ENCODE measurements at places on chromosomes 6 and 20.

GRCh38 chr6:116096979-116097816 lies 3.5 kb upstream of the NT5DC1 start:
- DNase-seq: no peak

DNA sequence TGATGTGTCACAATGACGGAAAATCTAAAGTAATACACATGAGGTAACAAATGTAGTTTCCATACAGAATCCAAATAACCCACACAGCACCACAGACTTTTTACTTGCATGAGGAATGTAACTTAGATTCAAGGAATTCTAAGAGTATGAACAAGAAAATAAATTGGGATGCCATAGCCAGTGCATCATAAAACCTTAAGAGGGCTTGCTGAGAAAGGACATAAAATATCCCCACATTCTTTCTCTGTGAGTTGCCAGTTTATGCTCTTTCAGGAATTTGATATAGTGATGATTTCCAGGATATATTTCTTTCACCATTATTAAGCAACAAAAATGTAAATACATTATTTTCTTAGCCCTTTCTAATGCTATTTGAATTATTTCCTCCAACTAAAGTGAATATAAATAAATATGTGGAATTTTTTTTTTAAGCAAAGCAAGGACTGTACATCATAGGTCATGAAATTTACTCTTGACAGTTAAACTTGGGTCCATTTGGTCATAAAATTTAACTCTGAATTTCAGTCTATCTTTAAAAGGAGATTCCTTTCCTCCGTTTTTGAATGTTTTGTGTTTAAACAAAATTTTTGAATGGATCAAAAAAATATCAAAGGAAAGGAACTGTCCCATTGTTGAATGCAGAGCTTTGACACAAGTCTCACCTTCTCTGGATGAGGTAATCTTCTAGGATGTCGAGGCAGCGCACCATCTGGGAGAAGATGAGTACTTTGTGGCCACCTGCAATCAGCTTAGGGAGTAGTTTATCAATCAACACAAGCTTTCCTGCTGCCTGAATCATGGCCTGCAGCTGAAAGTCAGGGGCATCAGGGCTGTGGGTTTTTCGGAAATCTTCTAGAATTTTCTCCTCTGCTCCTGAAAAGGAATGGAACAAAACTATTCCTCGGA lies 116.3 kb upstream of the EMILIN3 start:
- no peak for DNase-seq

DNA sequence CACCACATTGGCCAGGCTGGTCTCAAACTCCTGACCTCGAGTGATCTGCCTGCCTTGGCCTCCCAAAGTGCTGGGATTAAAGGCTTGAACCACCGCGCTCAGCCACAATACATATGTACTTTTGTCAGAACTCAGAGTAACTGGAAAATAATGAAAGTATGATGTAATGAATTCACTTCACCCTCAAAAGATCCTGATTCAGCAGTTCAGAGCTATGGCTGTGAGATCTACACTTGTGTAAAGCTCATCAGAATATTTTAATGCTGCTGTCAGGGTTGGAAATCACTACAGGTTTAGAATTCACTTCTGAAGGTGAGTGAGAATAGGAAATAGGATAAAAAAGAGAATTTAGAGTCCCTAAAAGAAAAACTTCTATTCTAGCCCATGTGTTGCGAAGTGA lies 464.5 kb upstream of the NRSN1 start:
- no peak for DNase-seq

GRCh38 chr6:113082745-113083144 lies 735.6 kb downstream of the RFPL4B start:
- DNase-seq: no peak

DNA sequence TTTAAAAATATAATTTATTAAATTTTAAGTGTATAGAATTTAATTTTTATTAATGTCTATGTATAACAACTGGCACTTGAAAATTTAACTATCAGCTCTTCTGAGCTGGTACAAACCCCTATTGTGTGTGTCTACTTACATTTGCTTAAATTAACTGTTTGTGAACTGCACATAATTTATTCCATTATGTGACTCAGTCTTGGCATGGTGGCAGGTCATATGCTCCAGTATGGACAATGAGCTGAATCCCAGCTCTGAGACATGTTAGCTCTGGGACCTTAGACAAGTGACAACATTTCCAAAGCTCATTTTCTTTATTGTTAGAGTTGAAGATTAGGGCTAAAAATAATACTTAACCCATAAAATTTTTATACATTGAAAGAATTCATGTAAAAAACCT lies 526.1 kb upstream of the MARCKS start:
- no peak for DNase-seq

DNA sequence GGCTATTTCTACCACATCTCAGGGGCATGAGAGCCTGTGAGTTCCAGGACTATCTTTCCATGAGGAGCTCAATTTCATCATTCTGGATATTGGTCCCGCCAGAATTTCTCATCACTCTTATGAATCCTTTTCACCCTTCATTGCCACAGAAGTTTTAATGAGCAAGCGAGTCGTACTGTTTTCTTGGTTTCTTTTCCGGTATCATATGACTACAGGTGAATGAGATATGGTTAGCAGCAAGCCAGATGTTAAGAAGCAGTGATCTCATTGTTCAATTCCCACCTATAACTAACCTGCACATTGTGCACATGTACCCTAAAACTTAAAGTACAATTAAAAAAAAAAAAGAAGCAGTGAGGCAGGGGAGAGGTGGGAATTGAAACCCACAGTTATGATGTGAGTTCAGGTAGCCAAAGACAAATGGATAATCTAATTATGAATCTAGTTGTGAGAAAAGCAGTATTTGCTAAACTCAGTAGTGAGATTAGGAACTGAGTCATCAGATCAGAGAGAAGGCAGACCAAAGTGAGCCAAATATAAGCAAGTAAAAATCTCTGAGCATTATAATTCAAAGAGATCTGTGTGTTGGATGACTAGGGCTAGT lies 78.0 kb upstream of the ELOVL5 start:
- no peak for DNase-seq

- DNase-seq: no peak
These were observed 442.3 kb downstream of the HAO1 start for GRCh38 chr20:7497985-7498384.

DNA sequence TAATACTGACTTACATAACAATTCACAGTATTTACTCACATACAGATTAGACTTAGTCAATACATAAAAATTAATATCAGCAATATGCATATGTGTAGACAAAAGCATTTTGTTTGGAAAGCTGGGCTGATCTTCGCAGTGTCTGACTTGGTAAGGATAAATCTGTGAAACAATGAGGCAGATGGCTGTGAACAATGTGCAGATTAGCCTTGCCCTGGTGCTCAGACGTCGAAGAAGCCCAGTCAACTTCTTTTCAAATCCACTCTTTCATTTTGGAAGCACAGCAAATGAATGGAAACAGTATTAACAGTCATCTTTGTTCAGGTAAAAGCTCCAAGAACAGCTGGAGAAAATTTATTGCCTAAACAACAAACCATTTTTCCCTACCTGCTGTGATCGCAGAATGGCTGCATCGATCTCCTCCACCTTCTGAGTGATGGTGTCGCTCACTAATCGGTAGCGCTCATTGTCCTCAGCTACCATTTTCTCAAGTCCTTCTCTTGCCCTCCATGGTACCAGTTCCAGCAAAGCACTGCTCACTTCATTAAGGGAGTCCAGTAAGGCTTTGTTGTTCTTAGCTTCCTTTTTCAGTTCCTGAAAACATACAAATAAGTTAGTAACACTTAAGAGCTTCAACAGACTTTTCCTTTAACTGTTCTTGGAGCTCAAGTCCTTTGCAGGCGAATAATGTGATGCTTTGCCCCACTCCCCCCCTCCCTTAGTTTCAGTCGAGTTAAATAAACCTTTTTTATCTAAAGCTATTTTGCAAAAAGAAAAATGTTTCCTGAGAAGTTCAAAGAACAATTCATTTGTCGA lies 116.5 kb downstream of the DST start:
- DNase-seq: no peak

Measured in T1000 (cell line).